ENCODE measurements at places on chromosomes 12 and 14. TPM values are rescaled to one million over a fixed set of nuclear protein-coding genes. Genes with fewer than 3 reads are reported as not detected.

GRCh38 chr12:101942250-101942605 is 64.8 kb downstream of the DRAM1 start:
- no peak for DNase-seq

The ASB2 gene
- polyA plus RNA-seq, result 2.3 TPM

GRCh38 chr12:29739279-29739991 is 44.3 kb downstream of the TMTC1 start:
- no peak for DNase-seq

DNA sequence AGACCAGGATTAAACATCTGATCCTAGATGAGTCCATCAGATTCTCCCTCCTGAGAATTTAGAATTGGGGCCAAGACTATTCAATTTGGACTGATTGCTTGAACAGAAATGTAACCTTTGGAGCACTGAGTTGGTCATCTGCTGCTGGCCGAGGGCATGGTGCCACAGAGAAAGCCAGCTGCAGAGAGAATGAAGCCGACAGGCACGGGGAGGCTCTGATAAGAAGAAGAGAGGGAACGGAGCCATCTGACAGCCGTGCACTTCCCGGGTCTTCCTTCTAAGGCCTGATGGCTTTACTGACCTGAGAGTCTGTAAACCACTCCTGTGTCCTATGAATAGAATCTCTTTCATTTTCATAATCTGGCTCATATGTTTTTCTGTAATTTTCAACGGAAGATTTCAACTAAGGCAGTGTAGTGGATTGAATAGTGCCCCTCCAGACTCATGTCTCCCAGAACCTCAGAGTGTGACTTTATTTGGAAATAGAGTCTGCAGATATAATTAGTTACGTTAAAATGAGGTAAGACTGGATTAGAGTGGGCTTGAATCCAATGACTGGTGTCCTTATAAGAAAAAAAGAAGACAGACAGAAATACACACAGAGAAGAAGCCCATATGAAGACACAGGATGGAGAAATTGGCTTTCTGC is 39.1 kb upstream of the FRS2 start:
- no peak for DNase-seq

The COX8C gene
- polyA plus RNA-seq, result not detected

GRCh38 chr12:70756791-70757190 is 119.6 kb upstream of the PTPRB start:
- no peak for DNase-seq

DNA sequence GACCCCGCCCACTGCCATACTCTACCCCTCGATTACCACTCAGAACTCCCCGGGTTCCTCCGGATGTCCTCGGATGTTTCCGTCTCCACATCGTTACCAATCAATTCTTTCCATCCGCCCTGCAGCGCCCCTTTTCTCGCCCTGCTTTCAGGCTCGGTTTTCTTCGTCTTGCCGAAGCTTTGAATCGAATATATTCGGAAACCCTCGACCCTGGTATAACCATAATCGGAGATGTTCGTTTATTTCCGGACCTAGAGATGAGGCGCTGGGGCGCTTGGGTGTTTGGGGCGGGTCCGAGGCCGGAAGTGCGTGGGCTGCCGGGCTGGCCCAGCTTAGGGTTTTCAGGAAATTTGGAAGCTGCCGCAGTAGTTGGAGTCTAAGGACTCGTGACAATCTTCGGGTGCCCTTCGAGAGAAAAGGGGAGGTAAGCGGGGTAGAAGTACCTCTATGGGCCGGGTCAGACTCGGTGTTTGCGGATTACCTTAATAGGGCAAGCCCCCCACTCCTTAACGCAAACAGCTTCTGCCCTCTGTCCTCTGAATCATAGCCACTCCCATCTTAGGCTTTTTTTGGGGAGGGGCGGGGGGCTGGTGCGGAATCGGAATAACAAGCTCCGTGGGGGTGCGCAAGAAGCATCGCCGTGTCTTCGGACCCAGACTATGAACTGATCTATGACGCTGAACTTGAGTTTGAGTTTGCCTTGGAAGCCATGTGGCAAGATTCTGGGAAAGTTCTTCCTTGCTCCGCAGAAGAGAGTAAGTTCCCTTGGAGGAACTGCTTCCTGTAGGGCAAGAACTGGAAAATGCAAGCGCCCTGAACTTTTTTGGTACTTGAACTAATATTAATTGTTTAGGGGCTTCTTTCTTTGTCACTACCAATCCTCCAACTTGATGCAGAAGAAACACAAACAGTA is at the start of gene C14orf119:
TSS of gene C14orf119 (plus strand) at position 310 of the 913 bp plus-strand sequence. CDS start 2,154 bp downstream, outside the sequence.
- DNase-seq, result peak; percentile 99

DNA sequence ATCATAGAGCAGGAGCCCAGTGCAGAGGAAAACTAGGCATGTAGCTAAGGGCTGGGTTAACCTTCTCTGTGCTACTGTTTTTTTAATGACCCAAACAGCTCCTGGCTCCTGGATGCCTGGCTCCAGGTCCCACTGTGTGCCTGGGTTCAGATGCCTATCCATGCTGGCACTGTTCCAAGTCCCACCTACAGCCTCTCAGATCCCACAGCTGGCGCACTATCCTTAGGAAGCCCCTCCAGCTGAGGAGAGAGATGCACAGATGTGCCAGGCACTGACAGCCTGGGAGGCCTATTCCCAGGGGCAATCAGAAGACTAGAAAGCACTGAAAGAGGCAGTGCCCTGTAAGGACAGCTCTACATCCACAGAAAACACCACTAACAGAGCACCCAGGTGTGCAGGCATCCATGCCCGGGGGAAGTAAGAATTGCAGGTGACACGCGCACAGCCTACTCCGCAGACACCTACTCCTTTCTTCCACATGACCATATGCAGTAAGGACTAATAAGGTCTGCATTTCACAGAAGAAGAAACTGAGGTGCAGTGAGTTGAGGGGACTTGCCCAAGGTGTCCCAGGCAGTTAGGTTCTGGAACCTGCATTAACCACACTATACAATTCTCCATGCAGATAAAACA is 51.2 kb downstream of the PITPNM2 start:
- DNase-seq, result no peak

GRCh38 chr12:75812271-75813018 is 219.1 kb downstream of the PHLDA1 start:
- no peak for DNase-seq

DNA sequence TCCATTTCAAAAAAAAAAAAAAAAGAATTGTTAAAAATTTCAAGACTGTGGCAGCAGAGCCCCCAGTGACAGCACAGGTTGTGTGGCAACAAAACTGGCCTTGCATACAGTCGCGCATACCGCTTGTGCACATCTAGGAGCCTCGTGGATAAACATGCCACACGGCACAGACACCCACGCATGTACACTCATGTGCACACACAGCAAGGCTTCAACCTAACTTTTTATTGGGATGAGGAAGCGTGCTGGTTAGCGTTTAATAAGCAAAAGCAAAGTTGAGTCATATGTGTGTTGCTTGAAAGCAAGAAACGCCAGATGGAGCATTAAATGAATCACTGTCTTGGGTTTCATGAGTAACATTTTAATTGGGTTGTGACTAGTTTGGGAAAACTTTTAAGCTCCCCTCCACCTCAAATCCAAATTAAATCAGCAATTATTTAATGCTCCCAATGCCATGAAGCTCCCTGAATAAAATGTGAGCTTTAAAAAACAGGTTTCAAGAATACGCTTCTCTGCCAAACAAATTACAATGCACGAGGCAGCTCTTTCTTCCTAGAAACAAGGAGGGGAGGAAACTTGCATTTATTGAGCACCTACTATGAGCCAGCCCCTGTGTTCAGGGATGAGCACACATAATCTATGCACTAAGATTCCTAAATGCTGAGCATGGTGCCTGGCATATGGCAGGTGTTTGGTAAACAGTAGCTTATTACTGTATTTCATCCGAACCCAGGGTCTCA is 35.7 kb upstream of the EML1 start:
- DNase-seq, result no peak

The TGM1 gene
- polyA plus RNA-seq, result 0.12 TPM

GRCh38 chr12:40127408-40127807 is 21.5 kb upstream of the SLC2A13 start:
- DNase-seq, result no peak

DNA sequence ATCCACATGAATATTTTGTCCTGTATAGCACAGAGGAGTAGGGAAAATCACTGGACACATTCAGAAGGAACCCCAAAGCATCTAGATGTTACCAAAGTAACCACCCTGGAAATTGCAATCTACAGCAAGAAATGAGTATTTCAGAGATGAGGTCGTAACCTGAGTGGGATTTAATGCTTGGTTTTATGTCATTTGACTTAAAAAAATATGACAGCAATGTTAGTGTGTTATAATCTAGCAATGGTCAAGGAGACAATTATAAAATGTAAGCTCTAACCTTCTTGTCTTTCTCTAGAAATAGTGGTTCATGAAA is 256.6 kb downstream of the NAV3 start:
- no peak for DNase-seq

The BDKRB1 gene
- polyA plus RNA-seq, result not detected

- no peak for DNase-seq
Measured at GRCh38 chr12:12839873-12840579, 26.9 kb downstream of the DDX47 start.

- DNase-seq, result no peak
Measured at GRCh38 chr12:130880411-130880885, 8.6 kb downstream of the RAN start.

GRCh38 chr12:98856897-98857540 is 211.9 kb downstream of the APAF1 start:
- no peak for DNase-seq

- no peak for DNase-seq
Measured at GRCh38 chr14:72692696-72693095, 201.2 kb downstream of the DPF3 start.

DNA sequence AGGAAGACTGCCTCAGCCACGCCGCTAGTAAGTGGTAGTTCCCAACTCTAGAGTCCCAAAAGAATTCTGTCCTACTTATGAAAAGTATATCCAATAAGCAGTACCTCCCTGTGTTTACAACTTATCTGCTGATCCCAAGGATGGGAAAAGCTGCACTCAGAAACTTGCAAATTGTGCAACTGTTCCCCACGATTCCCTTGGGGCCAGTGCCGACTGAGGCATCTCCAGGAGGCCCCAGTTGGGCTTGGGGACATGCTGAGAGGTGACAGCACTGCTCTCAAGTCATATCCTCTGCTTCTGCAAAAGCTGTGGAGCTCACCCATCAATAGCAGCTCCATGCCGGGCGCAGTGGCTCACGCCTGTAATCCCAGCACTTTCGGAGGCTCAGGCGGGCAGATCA is 23.7 kb downstream of the SPRING1 start:
- DNase-seq, result no peak

Measured in CD4-positive, alpha-beta memory T cell (primary cell).